ENCODE measurements at places on chromosomes 1 and 21. TPM values are rescaled to one million over a fixed set of nuclear protein-coding genes. Genes with fewer than 3 reads are reported as not detected.

- peak; percentile 34 for DNase-seq
- no peak overlapping the region for H3K4me3 ChIP-seq
- peaks cover 5% of the 10 kb centered on the region for H3K4me1 ChIP-seq
- no peak overlapping the region for H3K27ac ChIP-seq
- H3K36me3 ChIP-seq = no peaks in the 10 kb centered on the region
Measured at GRCh38 chr1:6962478-6962995, 177.3 kb downstream of the CAMTA1 start.

The C1orf21 gene
- total RNA-seq = 8.2 TPM

DNA sequence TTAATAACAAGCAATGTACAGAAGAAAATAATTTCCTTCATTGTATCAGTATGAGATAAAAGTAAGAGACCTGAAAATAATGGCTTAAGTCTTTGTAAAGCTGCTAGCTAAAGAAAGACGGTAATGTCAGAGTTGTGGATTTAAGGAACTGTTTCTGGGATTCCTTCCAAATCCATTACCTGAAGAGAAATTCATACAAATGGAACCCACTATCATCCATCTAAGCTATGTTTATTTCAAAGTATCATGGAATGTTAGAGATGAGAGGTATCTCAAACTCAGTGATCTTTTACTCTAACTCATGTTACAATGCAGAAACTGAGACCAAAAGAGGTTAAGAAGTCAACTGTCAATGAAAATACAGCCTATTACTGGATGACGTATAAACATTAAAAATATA is 197.7 kb downstream of the DENND1B start:
- H3K27ac ChIP-seq = no peak overlapping the region
- H3K4me3 ChIP-seq = no peak overlapping the region
- H3K36me3 ChIP-seq = no peaks in the 10 kb centered on the region
- H3K27me3 ChIP-seq = no peaks in the 10 kb centered on the region

- no peak overlapping the region for H3K4me3 ChIP-seq
- no peak for DNase-seq
- no peaks in the 10 kb centered on the region for H3K36me3 ChIP-seq
Measured at GRCh38 chr1:207129053-207129452, 25.0 kb downstream of the C4BPA start.

GRCh38 chr1:99956755-99957154 is 13.0 kb upstream of the SLC35A3 start:
- no peak for DNase-seq
- H3K27me3 ChIP-seq = no peaks in the 10 kb centered on the region
- no peaks in the 10 kb centered on the region for H3K36me3 ChIP-seq
- H3K4me3 ChIP-seq = no peak overlapping the region

- no peak overlapping the region for H3K4me3 ChIP-seq
- no peak overlapping the region for H3K27ac ChIP-seq
- H3K36me3 ChIP-seq = no peaks in the 10 kb centered on the region
- DNase-seq = no peak
- H3K27me3 ChIP-seq = no peaks in the 10 kb centered on the region
Measured at GRCh38 chr1:108190686-108191416, 9.3 kb downstream of the SLC25A24 start.

DNA sequence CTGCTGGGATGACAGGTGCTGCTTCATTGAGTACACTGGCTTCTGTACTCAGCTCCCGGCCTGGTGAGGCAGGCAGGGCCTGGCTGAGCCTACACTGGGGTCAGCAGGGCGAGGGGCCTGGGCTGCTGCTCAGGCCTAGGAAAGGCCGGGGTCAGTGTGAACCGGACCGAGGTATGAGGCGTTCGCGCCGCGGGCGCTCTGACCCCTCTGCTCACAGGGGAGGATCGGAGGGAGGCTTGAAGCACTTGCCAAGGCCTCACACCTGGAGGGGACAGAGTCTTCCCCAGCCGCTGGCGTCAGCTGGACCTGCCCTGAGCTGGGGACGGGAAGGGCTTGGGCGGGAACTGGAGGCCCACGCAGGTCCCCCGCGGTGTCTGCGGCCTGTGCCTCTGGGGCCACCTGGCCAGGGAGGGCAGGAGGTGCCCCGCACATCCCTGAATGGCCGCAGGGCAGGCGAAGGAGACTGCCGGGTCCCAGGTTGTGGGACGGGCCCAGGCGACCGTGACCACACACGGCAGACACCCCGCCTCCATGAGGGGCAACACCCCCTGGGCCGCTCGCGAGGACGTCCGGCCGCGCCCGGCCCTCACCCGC is 466 bp downstream of the PEX10 start:
- no peak for DNase-seq
- no peaks in the 10 kb centered on the region for H3K36me3 ChIP-seq
- peak overlapping the region; percentile 78 for H3K4me3 ChIP-seq
- peaks cover 44% of the 10 kb centered on the region for H3K4me1 ChIP-seq
- no peaks in the 10 kb centered on the region for H3K27me3 ChIP-seq

DNA sequence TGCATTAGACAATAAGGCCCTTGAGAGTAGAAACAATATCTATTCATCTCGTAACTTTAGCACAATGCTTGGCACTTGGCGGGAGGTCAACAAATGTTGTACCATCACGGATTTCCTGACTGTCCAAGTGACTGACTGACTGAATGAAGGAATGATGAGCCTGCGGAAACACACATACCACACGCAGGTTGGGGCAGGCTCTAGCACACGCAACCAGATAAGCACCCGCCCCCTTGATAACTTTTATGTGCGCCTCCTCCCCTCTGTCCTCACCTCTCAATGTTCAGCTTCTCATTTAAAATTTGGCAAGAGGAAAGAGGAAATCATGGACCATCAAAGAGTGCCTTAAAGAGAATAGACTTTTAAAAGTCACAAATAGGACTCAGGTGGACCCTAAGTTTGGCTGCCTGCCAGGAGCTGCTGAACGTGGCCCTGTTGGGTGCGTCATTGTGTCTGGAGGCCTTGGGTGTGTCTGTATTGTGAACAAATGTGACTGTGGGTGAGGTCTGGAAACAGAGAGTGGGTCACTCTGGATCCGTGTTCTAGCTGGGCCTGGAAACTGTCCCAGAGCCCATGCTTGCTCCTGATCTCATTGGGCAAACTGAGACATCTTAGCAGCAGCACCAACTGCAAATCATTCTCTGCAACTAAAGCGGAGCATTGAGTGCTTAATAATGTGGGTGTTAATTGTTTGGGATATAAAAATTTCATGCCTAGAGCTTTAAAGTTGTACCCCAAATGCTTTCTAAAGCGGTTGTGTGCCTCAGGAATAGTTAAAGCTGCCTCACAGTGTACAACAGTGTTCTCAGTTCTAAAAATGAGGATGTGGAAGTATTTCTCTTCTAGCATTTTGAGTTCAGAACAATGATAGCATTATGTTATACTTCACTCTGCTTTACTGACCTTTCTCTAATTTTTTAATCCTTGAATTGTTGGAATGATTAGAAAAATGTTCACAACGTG is 47.6 kb upstream of the ABCG1 start:
- H3K36me3 ChIP-seq = no peaks in the 10 kb centered on the region
- H3K4me1 ChIP-seq = no peaks in the 10 kb centered on the region
- no peak for DNase-seq
- H3K4me3 ChIP-seq = no peak overlapping the region
- no peak overlapping the region for H3K27ac ChIP-seq
- no peaks in the 10 kb centered on the region for H3K27me3 ChIP-seq

GRCh38 chr1:3459051-3459908 is 4.8 kb downstream of the ARHGEF16 start:
- DNase-seq = no peak
- no peak overlapping the region for H3K27ac ChIP-seq
- no peaks in the 10 kb centered on the region for H3K4me1 ChIP-seq
- no peaks in the 10 kb centered on the region for H3K36me3 ChIP-seq
- no peak overlapping the region for H3K4me3 ChIP-seq
- no peaks in the 10 kb centered on the region for H3K27me3 ChIP-seq

The MYOM3 gene
- total RNA-seq = not detected

- H3K4me3 ChIP-seq = no peak overlapping the region
- peaks cover 7% of the 10 kb centered on the region for H3K36me3 ChIP-seq
- no peak for DNase-seq
Measured at GRCh38 chr1:168019407-168019806, 82.5 kb upstream of the MPC2 start.

The CACNA1S gene
- total RNA-seq = not detected

DNA sequence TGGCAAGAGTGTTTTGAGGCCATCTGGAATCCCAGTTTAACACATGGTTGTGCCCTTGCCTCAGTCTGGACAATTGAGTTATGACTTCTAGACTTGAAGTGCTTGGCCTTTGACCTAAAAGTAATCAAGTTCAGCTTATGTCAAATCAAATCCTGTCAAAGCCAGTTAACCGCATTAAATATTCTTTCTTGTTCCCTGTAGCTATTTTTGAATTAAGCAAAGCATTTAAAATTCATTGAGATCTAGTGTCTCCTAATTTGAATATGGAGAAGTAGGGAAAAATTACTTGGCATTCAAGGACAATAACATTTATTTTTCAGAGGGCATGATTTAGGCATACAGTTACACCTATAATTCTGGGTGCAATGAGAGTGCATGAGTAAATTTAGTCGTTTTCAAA is 32.1 kb downstream of the MDM4 start:
- H3K4me3 ChIP-seq = no peak overlapping the region
- H3K27me3 ChIP-seq = no peaks in the 10 kb centered on the region
- H3K27ac ChIP-seq = no peak overlapping the region
- no peak for DNase-seq
- peaks cover 48% of the 10 kb centered on the region for H3K36me3 ChIP-seq
- peaks cover 32% of the 10 kb centered on the region for H3K4me1 ChIP-seq

- H3K36me3 ChIP-seq = no peaks in the 10 kb centered on the region
- no peak for DNase-seq
- H3K27ac ChIP-seq = no peak overlapping the region
- no peaks in the 10 kb centered on the region for H3K27me3 ChIP-seq
- H3K4me3 ChIP-seq = no peak overlapping the region
- no peaks in the 10 kb centered on the region for H3K4me1 ChIP-seq
Measured at GRCh38 chr1:234262754-234263105, 110.5 kb upstream of the COA6 start.

The SLC6A17 gene
- total RNA-seq = 0.07 TPM

DNA sequence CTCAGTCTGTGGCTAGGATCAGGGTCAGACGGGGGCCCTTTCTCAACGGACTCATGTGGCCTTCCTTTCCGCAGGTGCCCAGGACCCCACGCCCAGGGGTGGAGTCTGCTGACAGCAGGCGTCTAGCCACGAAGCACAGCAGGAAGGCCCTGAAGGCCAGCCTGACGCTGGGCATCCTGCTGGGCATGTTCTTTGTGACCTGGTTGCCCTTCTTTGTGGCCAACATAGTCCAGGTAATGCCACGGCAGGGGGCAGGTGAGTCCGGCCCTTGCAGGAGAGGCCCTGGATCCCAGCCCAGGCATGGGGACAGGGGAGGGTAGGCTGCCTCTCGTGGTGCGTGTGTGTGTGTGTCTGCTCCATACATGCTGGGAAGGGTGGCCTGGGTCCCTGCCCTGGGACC is 13.8 kb downstream of the HTR6 start:
- no peaks in the 10 kb centered on the region for H3K4me1 ChIP-seq
- DNase-seq = no peak
- H3K4me3 ChIP-seq = no peak overlapping the region
- no peak overlapping the region for H3K27ac ChIP-seq

DNA sequence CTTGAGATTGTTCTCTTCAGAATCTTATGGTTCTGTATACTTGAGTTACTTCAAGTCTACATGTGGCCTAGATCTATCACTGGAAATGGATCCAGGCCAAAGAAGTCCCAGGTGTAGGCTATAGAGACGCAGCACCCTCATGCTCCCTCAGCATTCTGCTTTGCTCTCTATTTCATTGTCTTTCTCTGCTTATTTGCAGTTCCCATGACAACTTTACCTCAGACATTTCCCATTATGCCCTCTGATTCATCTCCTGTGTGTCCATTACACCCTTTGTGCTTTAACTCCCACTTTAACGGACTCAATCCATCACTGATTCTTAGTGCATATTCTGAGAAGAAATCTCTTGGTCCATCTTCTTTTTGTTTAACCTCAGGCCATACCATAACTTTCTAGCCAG is 236.9 kb upstream of the NRIP1 start:
- no peak overlapping the region for H3K27ac ChIP-seq
- H3K27me3 ChIP-seq = no peaks in the 10 kb centered on the region
- H3K36me3 ChIP-seq = no peaks in the 10 kb centered on the region
- H3K4me1 ChIP-seq = no peaks in the 10 kb centered on the region
- DNase-seq = no peak

- H3K27ac ChIP-seq = no peak overlapping the region
- DNase-seq = no peak
- H3K4me1 ChIP-seq = peaks cover 18% of the 10 kb centered on the region
- H3K36me3 ChIP-seq = peaks cover 25% of the 10 kb centered on the region
- no peaks in the 10 kb centered on the region for H3K27me3 ChIP-seq
Measured at GRCh38 chr1:11923069-11923826, 3.0 kb downstream of the KIAA2013 start.

- peaks cover 30% of the 10 kb centered on the region for H3K4me1 ChIP-seq
- H3K36me3 ChIP-seq = no peaks in the 10 kb centered on the region
- DNase-seq = no peak
- H3K27me3 ChIP-seq = peaks cover 4% of the 10 kb centered on the region
- no peak overlapping the region for H3K27ac ChIP-seq
Measured at GRCh38 chr1:169109561-169110134, 3.2 kb downstream of the ATP1B1 start.

GRCh38 chr21:26405735-26406361 is 167.2 kb downstream of the CYYR1 start:
- H3K27ac ChIP-seq = no peak overlapping the region
- H3K36me3 ChIP-seq = no peaks in the 10 kb centered on the region
- DNase-seq = no peak
- H3K27me3 ChIP-seq = no peaks in the 10 kb centered on the region
- no peaks in the 10 kb centered on the region for H3K4me1 ChIP-seq

The LAMB3 gene
- total RNA-seq = 1.3 TPM

DNA sequence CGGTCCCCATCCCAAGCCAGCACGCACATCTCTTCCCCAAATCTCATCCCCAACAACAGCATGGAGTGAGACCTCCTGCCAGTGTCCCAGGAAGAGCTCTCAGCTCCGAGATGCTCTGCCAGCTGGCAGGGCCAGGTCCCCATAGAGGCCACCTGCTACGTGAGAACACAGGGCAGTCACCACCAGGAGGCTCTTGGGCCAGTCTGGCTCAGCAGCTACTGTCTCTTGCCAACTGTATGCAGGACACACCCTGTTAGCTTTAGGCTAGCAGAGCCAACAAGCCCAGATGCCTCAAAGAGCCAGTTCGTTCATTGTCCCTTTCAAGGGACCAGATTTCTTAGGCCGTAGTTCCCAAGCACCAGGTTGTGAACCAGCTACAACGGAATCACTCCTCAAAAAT is 36.9 kb downstream of the FBXO2 start:
- no peaks in the 10 kb centered on the region for H3K27me3 ChIP-seq
- no peak for DNase-seq
- H3K27ac ChIP-seq = no peak overlapping the region
- H3K4me3 ChIP-seq = no peak overlapping the region
- no peaks in the 10 kb centered on the region for H3K4me1 ChIP-seq

The ARTN gene
- 0.49 TPM for total RNA-seq

- no peak overlapping the region for H3K4me3 ChIP-seq
- no peak overlapping the region for H3K27ac ChIP-seq
- DNase-seq = no peak
Measured at GRCh38 chr1:37672136-37672870, 20.0 kb upstream of the CDCA8 start.

The RRP15 gene
- 46.1 TPM for total RNA-seq
